ENCODE measurements at places on chromosomes 16 and 17. TPM values are rescaled to one million over a fixed set of nuclear protein-coding genes. Genes with fewer than 3 reads are reported as not detected.

Gene NT5C3B
- 58.0 TPM for total RNA-seq

Gene SOX15
- not detected for total RNA-seq

Gene RANBP10
- total RNA-seq = 10.3 TPM

Gene FOXN1
- not detected for total RNA-seq

Gene ARHGAP27
- total RNA-seq = 29.8 TPM

Gene AHSP
- not detected for total RNA-seq

Gene CDRT15L2
- not detected for total RNA-seq

Gene ITGB3
- total RNA-seq = 174 TPM

Gene ASPA
- not detected for total RNA-seq

Gene CLEC16A
- total RNA-seq = 16.7 TPM

Gene SLC13A5
- total RNA-seq = not detected

Gene SRCIN1
- 0.80 TPM for total RNA-seq

Gene COX4I1
- total RNA-seq = 768 TPM

Gene NEUROD2
- not detected for total RNA-seq

Gene HSD17B1
- total RNA-seq = not detected

Gene RNF227
- 9.3 TPM for total RNA-seq

Gene GCGR
- total RNA-seq = not detected

Gene SEZ6L2
- 0.74 TPM for total RNA-seq

Gene PCGF2
- total RNA-seq = 9.7 TPM

Gene ITGAD
- total RNA-seq = not detected

Gene CCL8
- total RNA-seq = not detected

Gene PLLP
- 2.1 TPM for total RNA-seq

Gene FAM83G
- 24.0 TPM for total RNA-seq

Gene AANAT
- total RNA-seq = not detected

Gene TP53TG3D
- total RNA-seq = not detected

Gene PRR35
- not detected for total RNA-seq

Gene ARL5C
- not detected for total RNA-seq

Gene RAB37
- 0.44 TPM for total RNA-seq

Gene SLC25A10
- total RNA-seq = 27.1 TPM

Gene TSPAN10
- total RNA-seq = not detected

Gene PCTP
- total RNA-seq = 34.6 TPM

Gene GP2
- not detected for total RNA-seq
